ENCODE measurements at places on chromosomes 7 and 10.

DNA sequence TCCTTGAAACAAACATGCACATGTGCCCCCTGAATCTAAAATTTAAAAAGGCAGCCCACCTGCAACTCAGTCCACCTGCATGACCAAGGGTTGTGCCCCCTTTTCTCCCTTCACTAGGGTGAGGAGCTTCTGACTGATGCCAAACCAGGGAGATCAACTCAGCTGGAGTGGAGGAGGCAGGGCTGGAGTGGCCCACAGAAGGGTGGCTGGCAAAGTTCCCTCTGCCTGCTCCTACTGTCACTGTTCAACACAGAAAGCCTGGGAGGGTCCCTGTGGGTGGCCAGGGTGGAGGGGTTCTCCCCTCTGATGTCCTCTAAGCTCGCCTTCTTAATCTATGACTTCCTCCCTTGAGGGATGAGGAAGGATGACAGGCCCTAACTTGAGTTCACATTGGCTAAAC lies 55.7 kb upstream of the ANTXRL start:
- no peak for DNase-seq

DNA sequence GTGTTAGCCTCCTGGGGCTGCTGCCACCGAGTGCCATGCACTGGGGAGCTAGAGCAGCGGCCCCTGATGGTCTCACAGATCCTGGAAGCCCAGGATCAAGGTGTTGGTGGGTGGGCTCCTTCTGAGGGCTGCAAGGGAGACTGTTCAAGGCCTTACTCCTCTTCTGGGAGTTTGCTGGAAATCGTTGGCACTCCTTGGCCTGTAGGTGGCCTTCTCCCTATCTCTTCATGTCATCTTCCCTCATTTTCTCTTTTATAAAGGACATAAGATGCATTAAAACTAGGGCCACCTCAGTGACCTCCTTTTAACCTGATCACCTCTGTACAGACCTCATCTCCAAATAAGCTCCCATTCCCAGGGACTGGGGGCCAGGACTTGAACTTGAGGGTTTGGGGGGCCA lies 27.0 kb upstream of the ZNF862 start:
- DNase-seq: no peak

DNA sequence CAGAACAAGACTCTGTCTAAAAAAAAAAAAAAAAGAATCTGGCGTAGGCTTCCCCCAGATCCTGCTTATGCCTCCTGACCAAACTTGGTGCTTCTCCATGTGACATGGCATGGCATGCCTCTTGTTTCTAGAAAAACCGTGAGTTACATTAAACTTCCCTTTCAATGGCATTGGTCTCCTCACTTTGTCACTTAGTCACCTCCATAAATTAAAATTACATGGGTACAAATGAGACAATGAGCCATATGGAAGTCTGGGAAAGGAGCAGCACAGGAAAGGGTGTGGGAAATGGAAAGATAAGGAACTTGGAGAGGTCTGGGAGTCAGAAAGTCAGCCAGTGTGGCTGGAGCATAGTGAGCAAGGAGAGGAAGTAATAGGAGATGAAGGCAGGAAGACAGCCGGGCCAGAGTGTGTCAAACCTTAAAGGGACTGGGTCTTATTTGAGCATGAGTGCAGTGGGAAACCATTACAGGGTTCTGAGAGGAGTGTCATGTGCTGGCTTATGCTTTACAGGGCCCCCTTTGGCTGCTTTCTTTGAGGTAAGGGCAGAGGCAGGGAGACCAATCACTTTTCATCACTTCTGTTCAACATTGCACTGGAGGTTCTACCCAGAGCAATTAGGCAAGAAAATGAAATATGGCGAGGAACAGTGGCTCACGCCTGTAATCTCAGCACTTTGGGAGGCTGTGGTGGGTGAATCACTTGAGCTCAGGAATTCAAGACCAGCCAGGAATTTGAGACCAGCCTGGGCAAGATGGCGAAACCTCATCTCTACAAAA lies 21.3 kb upstream of the ZMIZ2 start:
- no peak for DNase-seq

DNA sequence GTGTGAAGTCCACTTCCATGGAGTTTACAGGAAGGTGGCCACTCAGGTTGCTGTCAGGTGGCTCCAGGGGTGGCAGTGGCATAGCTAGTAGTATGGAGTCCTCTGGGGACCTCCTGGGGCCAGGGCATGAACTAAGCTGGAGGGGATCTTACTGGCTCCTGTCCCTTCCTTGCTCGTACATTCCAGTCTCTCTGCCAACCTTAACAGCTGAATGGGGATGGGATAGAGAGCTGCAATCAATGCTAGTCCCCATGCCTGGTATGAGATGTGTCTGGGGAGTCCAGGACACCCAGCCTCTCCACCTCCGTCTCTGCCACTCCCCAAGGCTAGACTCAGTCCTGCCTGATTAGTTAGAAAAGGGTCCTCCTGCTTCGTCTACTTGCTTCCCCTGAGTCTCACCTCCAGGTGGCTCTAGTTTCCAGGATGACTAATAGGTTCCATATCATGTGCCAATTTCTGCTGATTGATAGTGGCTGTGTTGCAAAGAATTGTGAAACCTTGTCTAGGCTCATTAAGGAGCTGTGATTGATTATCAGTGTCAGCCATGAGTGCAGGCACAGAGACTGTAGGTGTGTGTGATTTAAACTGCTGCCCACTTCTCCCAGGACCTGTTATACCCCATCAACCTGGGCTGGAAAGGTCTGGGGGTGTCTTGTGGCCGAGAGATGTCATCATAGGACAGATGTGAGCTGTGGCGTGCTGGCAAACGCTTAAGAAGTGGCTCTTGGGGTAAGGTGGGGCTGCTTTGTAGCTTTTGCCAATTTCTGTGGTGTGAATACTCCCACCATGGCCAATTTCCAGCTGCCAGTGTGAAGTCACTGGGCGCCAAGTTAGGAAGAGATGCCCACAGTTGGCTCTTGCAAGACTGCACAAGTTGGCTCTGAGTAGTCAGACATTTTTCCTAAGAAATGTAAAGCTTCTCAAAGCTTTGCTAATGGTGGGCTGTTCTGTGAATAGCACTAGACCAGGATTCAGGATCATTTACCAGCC lies 59.8 kb downstream of the COL13A1 start:
- DNase-seq: peak; percentile 3

- DNase-seq: no peak
These were observed 11.4 kb downstream of the SH3PXD2A start for GRCh38 chr10:103843854-103844570.

DNA sequence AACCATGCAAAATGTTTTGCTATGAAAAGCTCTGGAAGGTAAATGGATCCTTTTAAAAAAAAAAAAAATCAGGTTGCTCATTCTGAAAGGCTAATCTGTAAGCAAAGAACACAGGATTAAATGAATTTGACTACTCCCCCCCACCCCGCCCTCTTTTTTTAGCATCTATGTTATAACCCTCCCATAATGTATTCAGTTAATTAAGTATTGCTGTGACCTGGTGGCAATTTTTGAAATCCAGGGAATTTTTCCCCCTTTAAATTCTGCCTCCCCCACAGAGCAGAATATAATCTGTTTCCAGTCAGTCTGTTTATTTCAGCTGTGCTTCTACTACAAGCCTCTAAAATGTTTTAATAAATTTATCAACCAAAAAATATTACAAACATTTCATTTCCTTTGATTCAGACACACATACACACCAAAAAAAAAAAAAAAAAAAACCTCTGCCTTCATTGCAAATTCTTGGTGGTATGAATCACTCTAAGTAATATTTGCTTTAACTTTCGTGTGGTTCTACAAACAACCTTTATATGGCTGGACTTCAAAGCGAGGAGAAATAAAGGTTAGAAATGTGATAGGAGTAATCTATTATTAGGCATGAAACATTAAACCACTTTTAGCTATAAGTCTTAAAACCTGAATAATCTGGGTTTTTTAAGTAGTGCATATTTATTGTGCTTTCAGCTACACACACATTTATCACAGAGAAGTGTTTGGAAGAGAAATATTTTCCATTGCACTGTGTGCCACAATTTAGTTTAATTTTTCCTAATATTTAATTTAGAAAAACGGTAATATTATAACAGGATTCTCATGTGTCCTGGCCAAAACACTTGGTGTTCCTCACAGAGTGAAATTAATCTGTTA lies 64.4 kb upstream of the ARID5B start:
- peak; percentile 69 for DNase-seq

GRCh38 chr10:30694518-30695228 lies 65.1 kb upstream of the LYZL2 start:
- no peak for DNase-seq

- no peak for DNase-seq
These were observed 81.3 kb upstream of the CXCL12 start for GRCh38 chr10:44466236-44466635.

GRCh38 chr7:134954197-134955082 lies 31.9 kb upstream of the AGBL3 start:
- peak; percentile 61 for DNase-seq

GRCh38 chr10:14384116-14384730 lies 53.5 kb upstream of the FRMD4A start:
- DNase-seq: no peak

GRCh38 chr10:123458933-123459332 lies 207.2 kb upstream of the GPR26 start:
- no peak for DNase-seq

GRCh38 chr10:21740989-21741388 lies 207.0 kb downstream of the MLLT10 start:
- no peak for DNase-seq

DNA sequence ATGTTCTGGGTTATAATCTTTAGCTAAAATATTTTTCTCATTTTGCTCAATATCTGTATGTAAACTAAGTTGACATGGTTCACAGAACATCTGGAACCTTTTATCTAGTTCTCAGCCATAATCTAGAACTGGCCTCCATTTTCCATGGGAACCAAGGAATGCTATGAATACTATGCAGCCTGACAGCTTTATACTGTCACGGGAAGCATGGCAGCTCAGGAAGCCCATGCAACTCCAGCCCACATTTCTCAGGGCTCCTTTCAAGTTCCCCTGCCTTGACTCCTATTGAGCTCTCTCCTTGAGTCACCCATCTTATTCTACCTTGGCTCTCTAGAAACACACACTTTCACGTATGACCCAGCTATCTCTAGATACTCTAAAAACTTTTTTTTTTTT lies 36.6 kb upstream of the PRKAR2B start:
- DNase-seq: no peak

DNA sequence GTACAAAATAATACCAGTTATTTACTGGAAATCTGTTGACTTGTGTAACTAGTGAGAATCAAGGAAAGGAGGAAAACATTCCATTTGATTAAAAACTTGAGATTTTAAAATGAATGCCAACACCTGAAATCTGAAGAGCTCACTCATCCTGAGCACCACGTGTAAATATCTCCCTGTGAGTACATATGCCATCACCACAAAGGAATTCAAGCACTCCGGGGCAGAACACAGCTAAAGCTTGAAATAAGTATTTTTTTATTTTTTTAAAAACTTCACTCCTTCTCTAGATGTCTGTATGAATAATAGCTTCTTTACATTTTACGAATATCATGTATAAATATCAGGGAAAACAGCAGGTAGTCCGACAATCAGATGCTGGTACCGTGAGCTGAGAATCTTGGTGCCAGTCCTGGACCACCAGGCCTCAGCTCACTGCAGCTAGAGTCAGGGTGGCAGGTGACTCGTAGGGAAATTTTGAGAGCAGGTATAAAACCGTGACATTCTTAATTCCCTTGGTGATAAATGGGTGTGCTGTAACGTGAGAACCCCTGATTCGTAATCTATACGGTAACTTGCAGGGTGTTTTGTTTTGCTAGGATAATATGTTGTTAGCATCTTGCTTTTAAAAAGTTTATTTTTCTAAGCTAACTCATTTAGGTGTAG lies 12.7 kb downstream of the LMTK2 start:
- DNase-seq: no peak

DNA sequence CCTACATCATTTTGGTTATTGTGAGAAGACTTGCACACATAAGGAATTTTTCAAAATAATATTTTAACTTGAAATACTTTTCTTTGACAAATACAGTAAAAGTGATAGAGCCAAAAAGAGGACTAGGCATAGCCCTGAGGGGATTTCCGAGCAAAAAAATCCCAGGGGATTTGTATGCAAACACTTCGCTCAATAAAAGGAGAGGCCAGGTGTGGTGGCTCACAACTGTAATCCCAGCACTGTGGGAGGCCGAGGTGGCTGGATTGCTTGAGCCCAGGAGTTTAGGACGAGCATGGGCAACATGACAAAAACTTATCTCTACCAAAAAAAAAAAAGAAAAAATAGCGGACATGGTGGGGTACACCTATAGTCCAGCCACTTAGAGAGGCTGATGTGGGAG lies 193.0 kb downstream of the PCDH15 start:
- DNase-seq: no peak

- no peak for DNase-seq
These were observed 36.7 kb downstream of the GOT1 start for GRCh38 chr10:99393683-99394082.

- no peak for DNase-seq
These were observed 76.6 kb downstream of the RBM33 start for GRCh38 chr7:155721056-155721455.

DNA sequence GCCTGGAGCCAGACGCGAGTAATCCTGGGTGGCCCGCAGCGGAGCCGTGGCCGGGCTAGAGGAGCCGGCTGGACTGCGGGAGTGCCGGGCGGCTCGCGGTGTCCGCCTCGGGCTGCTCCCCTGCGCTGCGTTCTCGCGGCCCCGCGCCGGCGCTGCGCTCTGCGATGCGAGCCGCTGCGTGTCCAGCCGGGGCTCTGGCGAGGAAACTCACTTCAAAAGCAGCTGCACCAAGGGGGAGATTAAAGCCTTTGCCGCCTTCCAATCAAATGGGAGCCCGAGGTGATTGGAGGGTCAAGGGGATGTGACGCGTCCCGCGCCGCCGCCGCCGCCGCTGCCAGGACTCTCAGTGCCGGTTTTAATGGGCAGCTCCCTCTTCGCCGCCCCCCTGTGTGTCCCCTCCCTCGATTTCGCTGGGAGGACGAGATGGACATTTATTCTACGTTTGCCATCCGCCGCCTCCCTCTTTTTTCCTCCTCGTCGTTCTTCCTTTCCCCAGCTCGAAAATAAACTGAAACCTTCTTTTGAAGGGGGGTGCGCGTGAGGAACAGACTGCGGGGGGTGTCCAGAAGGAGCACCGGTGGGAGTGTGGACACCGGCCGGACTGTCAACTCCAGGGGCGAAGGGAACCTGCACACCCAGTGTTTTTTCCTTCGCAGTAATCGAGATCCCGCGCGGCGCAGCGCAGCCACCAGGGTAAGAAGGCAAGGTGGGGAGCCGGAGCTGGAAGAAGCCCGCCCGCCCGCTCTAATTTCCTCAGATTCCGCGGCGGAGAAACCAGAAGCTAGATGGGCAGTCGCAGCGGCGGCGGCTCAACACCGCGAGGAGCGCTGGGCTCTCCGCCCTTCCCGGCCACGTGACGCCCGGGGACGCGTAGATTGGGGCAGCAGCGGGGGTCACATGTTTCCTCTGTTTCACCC lies at the start of gene ZNF503:
Gene ZNF503, minus strand, starts transcription at position 196 of the 917 bp plus-strand sequence. CDS start 345 bp downstream, outside the sequence.
- peak; percentile 93 for DNase-seq

DNA sequence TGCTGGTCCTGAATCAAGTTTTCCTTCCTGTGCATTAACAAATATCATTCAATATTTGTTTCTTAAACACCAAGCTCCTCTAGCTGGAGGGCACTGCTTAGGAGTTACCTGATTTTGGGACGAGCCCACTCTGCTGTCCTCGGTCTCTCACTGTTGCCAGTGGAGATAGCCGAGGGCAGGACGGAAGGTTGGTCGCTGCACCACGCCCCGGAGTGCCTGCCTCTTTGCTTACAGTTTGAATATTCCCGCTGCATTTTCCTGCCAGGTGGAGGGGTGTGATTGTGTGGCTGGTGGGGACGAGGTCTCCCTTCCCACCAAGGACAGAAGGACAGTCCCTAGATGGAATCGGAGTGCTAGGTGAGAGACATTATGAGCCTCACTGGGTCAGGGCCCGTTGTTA lies 201.5 kb downstream of the DNAJB6 start:
- DNase-seq: no peak

All from NCI-H1092 treated with DMSO at 0.1 percent for 48 hours (cell line).